ENCODE measurements at places on chromosomes 16 and 17.

DNA sequence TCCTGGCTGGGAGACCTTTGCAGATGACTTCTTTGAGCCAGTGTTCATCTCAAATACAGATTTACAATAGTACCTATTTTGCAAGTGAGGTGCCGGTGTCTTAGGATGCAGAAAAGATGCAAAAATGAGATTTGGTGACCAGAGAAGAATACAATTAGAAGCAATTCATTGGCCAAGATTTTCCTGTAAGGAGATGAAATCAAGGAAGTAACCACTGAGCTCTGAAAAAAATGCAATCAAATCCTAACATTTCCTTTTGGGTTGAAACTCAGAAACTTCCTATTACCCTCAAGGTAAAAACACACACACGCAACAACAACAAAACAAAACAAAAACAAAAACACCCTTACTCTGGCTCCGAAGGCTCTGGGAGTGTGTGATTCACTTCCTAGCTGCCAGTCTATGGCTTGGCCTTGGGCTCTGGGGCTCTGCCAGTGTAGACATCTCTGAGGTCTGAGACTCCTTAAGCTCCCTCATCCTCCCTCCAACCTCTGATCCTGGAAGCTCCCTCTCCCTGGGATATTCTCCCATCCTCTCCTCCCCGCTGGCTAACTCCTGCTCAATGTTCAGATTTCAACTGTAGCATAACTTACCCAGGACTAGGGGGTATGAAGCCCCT lies 16.8 kb upstream of the MT4 start:
- no peak for DNase-seq

DNA sequence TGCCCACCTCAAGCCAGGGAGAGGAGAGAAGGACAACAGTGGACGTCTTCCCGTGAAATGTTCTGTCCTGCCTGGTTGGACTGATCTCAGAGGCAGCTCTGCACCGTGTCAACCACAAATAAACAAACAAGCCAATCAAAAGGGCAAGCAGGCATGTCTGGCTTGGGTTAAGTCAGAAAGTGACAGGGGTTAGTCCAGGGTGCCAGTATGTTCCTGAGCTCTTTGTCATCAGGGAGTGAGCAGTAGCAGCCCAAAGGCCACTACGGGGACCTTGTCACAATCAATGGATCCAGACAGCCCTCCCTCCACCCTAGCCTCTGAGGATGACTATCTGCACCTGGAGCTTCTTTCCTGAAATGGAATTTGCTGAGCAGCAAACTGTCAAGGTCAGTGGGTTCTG lies 35.0 kb downstream of the CNGB1 start:
- DNase-seq, result no peak

GRCh38 chr17:80137131-80137530 lies 9.8 kb downstream of the EIF4A3 start:
- no peak for DNase-seq

DNA sequence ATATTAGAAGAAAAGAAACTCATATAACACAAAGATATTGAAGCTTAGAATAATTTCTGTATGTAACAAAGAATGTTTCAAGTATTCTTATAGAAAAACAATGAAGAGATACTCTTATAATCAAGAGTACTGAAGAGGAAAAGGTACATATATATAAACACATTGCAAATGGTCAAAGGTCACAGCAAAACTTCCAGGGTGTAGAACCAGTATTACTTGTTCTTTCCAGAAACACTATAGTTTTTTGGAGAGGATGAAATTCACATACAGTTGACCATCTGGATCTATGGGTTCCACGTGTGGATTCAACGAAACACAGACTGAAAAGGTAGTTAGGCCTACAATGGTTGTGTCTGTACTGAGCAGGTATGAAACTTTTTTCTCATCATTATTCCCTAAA lies 22.6 kb downstream of the PRPSAP1 start:
- no peak for DNase-seq

GRCh38 chr17:27873746-27874145 lies 19.4 kb downstream of the LYRM9 start:
- no peak for DNase-seq

DNA sequence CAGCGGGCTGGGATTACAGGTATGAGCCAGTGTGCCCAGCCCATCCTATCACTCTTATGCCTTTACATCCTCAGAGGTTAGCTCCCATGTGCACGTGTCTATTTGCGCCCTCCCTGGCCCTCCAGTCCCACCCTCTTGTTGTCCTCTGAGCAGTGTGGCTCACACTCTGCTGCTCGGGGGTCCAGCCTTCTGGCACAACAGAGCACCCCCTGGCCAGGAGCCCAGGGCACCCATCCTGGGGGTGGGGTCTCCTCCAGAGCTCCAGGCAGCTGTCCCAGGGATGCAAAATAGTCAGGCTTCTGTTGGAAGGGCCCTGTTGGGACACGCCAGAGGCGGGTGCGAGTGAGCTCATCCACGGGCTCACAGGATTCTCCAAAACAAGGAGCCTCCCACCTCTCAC lies 11.7 kb upstream of the FAM83G start:
- no peak for DNase-seq

- no peak for DNase-seq
Observed at GRCh38 chr17:69064001-69064400, 3.3 kb upstream of the ABCA9 start.

DNA sequence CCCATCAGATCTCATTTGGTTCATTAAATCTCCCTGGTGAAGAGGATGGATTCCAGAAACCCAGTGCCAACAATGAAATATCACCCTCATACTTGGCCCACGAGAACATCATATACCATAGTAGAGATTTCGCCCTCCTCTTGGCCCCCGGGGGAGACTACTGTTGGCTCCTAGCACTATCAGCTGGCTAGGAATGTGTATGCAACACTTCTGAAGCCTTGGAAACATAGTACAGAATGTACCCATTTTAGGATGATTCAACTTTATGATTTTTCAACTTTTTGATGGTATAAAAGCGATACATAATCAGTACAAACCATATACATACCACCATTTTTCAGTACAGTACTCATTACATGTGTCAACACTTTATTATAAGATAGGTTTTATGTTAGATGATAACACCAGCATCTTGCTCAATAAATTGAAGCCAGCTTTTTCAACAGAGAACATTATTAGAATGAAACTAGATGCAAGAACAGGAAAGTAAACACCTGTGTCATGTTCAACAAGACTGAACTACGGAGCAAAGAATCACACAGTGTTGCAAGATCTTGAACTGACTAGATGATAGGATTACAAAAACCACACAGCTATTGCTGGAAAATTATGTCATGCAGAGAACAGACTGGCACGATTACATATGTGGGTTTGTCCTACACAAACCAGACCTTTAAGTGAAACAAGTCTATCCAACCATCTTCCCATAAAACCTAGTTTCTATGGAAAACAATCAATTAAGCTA lies 17.2 kb downstream of the RSL1D1 start:
- DNase-seq, result no peak

GRCh38 chr16:53775821-53776431 lies 72.0 kb downstream of the FTO start:
- DNase-seq, result peak; percentile 43

- DNase-seq, result no peak
Observed at GRCh38 chr16:72142476-72142875, 29.5 kb downstream of the PMFBP1 start.

GRCh38 chr17:79923974-79924638 lies 84.9 kb upstream of the CBX4 start:
- peak; percentile 29 for DNase-seq

Data from COLO829 (cell line).